Fibroblast of the aortic adventitia (primary cell): ENCODE measurements at places on chromosomes 3 and 15.

- no peak for DNase-seq
Measured at GRCh38 chr15:96412045-96412905, 81.8 kb downstream of the NR2F2 start.

DNA sequence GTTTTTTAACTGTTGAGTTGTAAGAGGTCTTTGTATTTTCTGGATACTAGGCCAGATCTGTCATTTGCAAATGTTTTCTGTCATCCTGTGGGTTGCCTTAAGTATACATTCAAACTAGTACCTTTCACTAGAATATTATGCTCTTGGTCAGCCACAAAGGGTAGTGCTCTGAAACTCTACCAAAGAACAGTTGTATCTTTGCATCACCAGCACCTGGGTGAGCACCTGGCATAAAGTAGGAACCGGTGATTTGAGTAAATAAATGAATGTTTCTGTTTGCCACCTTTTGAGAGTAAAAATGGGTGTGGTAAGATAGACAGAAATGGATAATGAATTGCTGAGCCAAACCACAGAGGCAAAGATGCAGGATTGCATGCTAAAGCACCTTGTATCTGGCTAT is 98.7 kb downstream of the SLCO3A1 start:
- DNase-seq = no peak

DNA sequence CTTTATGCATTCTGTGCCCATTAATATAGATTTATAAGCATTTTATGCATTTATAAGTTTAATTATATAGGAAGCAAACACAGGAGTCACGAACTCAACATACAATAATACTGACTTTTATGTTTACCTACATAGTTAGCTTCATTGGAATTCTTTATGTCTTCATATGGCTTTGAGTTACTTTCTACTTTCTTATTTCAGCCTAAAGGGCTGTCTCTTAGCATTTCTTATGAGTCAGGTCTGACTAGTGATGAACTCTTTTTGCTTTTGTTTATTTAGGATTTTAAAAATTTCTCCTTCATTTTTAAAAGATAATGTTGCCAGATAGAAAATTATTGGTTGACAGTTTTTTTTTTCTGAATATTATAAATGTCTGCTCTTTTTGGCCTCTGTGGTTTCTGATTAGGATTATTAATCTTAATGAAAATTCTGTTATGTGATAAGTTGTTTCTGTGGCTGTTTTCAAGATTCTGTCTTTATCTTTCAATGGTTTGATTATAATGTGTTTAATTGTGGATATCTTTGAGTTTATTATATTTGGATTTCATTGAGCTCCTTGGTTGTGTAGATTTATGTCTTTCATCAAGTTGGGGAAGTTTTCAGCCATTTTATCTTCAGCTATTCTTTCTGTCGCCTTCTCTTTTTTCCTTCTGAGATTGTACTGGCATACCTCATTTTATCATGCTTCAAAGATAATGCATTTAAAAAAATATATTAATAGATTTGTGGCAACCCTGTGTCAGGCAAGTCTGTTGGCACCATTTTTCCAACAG is 54.3 kb downstream of the ATP2C1 start:
- no peak for DNase-seq

DNA sequence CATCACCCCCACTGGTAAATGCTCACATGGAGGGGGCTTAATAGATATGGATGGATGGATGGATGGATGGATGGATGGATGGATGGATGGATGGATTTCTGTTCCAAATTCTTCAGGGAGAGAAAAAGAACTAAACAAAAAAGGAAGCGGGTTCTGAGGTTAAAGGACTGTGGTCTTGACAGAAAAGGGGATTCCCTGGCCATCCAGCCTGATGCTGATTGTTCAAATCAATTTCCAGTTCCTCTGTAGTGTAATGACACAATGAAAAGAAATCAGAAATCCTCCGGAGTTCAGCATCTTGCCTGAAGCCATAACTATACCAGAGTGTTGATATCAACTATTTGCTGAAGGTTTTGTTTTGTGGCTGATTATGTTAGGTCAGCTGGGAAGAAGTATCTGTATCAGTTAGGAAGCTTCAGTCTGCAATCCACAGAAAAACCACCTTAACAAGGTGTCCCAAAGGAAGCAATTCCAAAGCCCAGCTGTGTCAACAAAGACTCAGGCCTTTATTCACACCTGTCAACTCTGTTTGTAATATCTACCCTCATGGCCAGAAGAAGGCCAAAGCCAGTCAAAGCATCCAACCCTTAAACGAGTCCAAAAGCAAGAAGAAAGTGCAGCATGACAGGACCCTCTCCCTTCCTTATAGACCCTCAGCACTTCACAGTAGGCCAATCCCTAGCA is 24.5 kb upstream of the RASA2 start:
- DNase-seq = no peak

DNA sequence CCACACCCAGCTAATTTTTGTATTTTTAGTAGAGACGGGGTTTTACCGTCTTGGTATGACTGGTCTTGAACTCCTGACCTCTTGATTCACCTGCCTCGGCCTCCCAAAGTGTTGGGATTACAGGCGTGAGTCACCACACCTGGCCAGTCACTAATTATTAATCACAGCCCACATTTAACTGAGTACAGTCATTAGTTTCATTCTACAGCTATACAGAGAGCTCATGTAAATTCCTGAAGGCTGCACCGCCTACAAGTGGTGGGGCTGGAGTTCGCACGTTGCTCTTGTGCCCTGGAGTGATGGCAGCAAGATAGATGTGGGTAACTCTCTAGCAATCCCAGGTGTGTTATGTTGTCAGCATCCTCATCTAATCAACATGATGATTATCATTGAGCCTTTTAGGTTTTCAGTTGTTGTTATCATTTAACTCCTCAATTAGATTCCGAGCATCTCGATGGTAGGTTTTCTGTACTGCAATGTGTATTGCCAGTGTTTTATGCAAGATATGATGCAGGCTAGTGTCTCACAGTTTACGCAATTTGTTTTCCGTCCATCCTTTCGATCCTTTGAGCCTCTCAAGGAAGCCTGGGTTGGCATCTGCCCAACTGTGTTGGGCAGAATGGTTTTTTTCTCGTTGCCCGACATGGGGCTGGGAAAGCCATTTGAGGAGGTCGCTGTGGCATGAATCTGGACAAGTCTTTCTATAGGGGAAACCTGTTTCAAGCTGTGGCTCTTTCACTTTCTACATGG is 216.3 kb downstream of the LPP start:
- DNase-seq = no peak

GRCh38 chr3:141557961-141558706 is 71.3 kb downstream of the RASA2 start:
- no peak for DNase-seq

DNA sequence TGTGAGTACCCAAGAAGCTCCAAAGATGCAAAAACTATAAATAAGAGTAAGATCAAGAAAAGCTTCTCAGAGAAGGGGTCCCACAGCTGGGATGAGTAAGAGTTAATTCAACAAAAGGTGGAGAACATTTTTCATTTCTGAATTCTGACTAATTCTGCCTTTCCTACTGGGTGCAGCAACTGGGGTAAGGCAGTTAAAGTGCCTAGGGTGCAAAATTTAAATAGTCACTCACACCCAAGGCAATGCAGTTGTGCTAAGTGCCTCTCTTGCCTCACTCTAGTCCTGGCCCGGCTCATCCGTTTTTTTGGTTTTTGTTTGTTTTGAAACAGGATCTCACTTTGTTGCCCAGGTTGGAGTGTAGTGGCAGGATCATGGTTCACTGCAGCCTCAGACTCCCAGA is 240.2 kb downstream of the TP63 start:
- DNase-seq = no peak

GRCh38 chr3:51637941-51638471 is 33.0 kb upstream of the TEX264 start:
- peak; percentile 59 for DNase-seq
